ENCODE measurements at places on chromosomes 3 and 15. TPM values are rescaled to one million over a fixed set of nuclear protein-coding genes. Genes with fewer than 3 reads are reported as not detected.

DNA sequence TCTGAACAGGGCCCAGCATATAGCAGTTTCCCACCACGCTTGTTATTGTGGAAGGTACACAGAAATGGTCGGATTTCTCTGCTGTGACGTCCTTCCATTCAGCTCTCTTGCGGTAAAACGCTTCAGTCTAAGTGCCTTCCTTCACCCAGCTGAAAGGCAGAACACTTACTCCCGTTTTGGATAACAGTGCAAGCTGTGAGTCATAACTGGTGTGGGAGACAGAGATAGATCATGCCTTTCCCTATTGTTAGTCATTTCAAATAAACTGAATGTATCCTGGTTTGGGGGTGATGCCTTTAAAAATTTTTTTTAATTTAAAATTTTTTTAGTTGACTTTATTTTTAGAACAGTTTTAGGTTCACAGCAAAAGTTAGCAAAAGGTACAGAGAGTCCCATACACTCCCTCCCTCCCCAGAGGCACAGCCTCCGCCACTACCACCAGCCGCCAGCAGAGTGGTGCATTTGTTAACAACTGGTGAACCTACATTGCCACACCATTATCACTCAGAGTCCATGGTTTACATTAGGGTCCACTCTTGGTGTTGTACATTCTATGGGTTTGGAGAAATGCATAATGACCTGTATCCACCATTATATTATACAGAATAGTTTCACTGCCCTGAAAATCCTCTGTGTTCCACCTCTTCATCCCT, 94.9 kb upstream of the NSMCE3 start:
- DNase-seq = no peak

DNA sequence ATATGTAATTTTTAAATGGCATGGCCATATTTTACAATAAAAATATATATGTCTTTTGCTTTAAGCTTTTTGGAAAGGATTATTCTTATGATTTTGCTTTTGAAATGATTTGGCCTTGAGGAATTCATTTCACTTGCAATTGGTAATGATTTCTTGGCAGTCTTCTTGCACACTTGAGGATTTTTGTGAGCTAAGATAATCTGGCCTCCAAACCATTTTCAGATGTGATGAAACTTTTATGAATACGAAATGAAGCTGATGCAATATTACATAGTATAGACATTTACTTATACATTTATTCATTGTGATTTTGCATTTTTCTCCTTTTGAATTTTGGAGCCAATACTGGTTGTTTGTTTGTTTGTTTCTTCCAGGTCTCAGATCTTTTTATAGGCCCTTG, 6.4 kb upstream of the SH2D7 start:
- no peak for DNase-seq

Gene GOLGA6A
- total RNA-seq = 0.85 TPM

DNA sequence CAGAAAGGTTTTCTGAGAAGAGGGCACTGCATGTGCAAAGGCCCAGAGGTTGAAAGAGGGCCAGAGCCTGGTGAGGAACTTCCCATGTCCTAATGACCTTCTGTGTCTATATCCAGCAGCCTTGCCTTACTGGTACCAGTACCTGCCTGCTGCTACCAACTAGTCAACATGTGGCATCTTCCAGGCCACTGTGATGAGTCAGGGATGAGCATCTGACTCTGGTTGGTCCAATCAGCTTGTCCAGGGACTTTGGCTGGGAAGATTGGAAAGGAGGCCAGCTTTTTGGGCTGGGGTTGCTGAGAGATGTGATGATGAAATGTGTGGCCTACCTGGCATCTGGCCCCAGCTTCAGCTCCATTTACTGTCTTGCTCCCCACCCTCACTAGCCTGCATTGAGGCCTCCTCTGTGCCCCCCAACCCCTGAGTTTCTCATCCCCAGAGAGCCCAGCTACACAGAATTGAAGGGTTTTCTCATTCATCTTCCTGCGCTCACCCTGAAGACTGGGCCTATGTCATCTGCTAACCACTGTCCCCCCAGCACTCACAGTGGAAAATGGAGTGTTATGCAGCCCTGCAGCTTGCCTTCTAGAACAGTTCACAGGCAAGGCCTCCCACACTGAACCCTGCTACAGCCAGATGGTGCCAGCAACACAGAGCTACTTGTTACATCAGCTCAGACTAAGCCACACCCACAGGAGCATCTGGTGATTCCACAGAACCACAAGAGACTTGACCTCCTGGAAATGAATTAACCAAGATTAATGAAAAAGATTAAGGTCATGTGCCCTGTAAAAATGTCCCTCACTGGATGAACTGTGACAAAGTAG, 1.3 kb upstream of the TWF2 start:
- peak; percentile 3 for DNase-seq

Gene GOLGA6L4
- 8.3 TPM for total RNA-seq

GRCh38 chr15:101276501-101277037, 716 bp downstream of the SELENOS start:
- peak; percentile 38 for DNase-seq

- DNase-seq = no peak
Measured at GRCh38 chr3:3765661-3766060, 33.6 kb upstream of the LRRN1 start.

- DNase-seq = no peak
Measured at GRCh38 chr15:88121968-88122530, 134.5 kb downstream of the NTRK3 start.

Gene MESP2
- total RNA-seq = 0.33 TPM

Gene TSC22D2
- 38.8 TPM for total RNA-seq

DNA sequence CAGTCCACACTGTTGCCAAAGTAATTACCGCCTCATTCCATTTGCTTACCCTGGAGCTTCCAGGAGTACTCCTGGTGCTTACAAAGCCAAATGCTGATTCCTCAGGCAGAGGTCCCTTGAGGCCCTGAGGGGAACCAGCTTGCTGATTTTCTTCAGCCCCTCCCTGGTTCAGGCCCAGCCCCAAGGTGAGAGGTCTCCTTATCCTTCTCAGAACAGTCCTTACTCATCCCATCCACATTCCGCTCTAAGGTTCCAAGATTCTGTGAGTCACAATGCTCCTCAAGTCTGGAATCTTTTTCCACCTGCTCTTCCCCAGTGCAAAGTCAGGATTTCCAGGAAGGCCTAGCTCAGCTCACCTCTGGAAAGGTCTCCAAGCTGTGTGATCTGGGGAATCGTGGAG, 1.8 kb upstream of the ATP10A start:
- no peak for DNase-seq

- no peak for DNase-seq
Measured at GRCh38 chr3:156300929-156301840, 180.8 kb downstream of the KCNAB1 start.

DNA sequence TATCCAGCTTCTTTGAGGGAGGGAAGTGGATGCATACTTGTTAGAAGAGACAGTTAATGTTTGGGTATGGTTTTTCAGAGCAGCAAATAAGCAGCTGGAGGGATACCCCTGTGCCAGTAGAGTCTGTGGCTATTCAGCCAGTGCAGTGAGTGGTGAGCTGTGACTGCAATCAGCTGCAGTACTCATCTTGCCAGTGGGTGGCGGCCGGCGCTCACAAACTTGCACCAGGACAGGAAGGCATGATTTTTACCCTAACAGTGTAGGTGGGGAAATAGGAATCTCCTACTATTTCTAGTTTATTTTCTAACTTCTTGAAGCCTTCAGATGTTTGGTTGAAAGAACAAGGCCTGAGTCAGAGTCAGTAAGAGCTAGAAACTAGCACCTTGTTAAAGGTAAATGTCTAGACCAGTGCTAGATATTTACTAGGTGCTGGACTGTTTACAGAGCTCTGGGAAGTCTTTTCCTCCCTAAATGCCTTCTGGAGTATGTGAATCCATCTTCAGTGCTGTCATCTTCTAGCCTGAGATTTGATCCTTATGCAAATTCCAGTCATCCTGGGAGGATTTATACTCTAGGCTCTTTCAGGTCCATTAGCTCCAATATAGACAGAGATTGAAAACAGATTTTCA, 23.6 kb downstream of the TIMP4 start:
- peak; percentile 73 for DNase-seq

DNA sequence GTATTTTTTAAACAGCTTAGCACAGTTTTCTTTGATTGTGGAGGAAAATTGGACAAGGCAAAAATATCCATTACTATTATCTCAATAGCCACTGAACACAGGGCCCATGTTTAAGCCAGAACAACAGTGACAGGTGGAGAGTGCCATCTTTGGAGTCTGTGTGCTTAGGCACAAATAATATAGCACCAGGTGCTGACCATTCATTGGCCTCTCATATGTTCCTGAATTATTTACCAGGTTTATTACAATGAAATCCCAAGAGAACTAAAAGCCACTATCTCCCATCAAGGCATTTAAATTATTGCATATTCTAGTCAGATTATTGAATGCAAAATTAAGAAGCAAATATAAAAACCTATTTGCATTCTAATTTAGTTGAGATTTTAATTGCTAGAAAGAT, 39.6 kb downstream of the GPR156 start:
- no peak for DNase-seq

GRCh38 chr3:197002701-197003454, 26.7 kb downstream of the MELTF start:
- DNase-seq = peak; percentile 82

DNA sequence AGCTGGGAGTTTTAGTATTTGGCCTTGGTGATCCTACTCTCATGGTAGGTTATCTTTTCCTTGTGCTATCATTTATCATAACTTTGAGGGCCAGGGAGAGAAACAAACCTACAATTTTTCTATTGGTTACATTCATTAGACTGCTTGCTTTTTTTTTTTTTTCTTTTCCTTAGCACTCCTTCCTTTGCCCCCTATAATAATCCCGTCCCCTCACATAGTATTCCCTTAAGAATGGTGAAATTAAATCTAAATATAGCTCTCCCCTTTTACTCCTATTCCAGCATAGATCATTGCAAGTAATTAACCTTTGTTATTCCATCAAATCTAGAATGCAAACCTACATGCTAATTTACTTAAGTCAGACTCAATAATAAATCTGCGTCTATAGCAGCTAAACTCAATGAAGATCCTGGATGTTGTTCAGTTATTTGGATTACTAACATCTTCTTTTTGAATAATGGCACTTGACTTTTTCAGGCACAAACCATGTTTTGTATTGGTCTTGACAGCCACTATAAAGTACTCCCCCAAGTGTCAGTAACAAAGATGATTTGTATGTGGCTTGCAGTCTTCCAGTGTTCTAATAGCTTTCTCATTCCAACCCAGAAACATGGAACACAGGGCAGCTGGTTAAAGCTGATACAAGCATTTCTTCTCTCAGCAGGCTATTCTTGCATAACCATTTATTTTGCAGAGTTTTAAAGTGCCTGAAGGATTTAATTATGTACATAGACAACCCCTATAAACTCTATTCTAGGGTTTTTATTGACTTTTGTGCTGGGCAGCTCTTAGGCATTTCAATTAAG, 420.6 kb downstream of the MECOM start:
- DNase-seq = no peak

Gene TMEM158
- total RNA-seq = 7.3 TPM

- no peak for DNase-seq
Measured at GRCh38 chr3:13584427-13584891, 35.5 kb downstream of the FBLN2 start.

- no peak for DNase-seq
Measured at GRCh38 chr15:85778107-85778776, 16.5 kb downstream of the KLHL25 start.

DNA sequence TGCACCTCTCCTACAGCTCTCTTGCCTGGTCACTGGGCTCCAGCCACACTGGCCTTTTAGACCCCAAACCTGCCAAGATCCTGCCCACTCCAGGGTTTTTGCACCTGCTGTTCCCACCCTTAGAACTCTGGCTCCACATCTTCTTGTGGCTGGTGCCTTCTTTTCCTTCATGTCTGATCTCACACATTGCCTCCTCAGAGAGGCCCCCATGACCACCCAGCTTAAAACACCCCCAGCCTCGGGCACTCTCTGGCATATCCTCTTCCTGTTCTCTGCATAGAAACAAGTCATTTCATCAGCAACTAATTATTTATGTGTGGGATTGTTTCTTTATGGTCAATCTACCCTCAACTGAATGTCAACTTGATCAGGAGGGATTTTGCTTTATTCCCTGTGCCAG, 14.0 kb upstream of the AMOTL2 start:
- DNase-seq = no peak

DNA sequence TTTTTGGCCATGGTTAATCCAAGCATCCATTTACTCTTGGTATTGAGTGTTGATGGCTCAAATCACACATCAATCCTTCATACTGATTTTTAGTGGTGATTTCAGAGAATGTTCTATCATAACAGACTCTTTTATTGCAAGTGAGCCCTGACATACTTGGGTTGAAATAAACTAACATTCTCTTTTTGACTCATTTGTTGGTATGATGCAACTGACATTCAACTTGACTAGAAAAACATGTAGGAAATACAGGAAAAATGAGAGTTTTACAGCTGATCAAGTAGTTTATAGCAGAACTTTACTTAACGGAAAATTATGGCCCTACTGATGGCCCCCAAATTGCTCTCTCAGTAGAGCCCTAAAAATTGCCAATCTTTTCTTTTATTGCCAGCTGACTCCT, 173.9 kb upstream of the CD96 start:
- no peak for DNase-seq

Gene CXCR6
- total RNA-seq = not detected

DNA sequence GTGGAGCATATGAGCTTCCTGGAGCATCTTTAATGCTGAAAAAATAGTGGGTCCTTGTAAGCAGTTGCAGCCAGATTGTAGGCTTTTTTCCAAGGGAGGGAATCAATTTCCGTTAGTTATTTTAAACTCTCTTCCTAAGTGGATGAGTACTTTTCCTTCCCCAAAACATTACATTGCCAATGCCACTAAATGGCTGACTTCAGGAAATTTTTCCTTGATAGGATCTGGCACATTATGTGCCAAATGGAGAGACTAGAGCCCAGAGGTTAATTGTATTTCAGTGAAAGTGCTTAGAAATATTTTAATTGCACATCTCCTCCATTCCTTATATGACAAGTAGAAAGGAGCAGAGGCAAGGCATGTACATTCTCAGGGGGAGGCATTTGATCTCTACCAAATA, 83.5 kb downstream of the TNFAIP8L3 start:
- DNase-seq = no peak

GRCh38 chr3:88810455-88810854, 297.0 kb upstream of the EPHA3 start:
- no peak for DNase-seq

Gene RAB6B
- 3.9 TPM for total RNA-seq

Gene SAMD7
- not detected for total RNA-seq

- DNase-seq = no peak
Measured at GRCh38 chr3:59450946-59451763, 401.3 kb upstream of the CFAP20DC start.

DNA sequence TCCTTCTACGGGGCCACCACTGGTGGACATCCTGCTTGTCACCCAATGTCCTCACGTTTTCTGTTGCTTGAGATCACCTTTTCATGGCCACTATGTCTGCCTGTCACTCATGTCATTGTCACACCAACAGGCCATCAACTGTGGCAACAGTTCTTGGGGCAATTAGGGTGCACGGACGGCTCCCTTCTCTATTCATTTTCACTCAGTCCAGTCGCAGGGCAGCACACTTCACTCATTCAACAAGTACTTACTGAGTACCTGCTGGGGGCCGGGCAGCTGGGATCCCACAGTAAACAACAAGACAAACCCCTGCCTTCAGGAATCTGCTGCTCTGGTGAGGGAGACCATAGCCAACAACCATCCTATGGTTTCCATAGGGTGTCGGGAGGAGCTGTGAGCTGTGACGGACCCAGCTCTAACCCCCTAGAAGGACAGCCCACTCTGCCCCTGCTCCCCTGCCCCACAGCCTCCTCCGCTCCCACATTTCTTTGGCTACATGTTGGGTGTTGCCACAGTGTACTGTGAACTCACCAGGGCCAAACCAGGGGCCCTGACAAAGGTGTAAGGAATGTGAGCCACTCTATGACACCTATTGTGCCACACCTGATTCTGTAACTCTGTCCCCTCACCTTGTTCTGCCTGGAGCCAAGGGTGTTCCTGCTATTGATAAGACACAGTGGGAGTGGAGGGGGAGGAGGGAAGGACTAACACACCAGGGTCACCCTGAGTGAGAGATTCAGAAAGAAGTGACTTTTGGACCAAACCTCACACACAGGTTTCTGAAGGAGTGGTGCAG, 1.9 kb downstream of the VILL start:
- DNase-seq = no peak

Measured in endothelial cell (in vitro differentiated cells).